ENCODE measurements at places on chromosomes 7 and 10. TPM values are rescaled to one million over a fixed set of nuclear protein-coding genes. Genes with fewer than 3 reads are reported as not detected.

SEPHS1 gene
- 48.2 TPM for polyA plus RNA-seq

SUGCT gene
- polyA plus RNA-seq, result 69.5 TPM

AKR1E2 gene
- 1.9 TPM for polyA plus RNA-seq

ARMH3 gene
- 25.3 TPM for polyA plus RNA-seq

DNA sequence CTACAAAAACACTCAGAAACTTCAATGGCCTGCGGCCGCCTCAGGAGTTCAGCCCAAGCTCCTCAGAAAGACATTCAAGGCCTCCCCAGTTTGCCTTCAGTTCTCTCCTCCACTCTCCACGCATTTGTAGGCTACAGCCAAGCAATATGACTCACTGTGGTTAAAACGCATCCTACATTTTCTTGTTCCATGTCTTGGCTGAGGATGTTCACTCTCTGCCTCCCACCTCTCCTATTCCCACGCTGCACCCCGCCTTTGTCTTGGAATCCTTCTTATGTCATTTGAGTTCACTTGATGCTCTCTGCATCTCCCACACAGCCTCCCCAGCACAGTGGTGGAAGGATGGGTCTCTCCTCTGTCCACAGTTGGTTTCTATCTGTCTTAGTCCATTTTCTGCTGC, 184.8 kb downstream of the NPSR1 start:
- no peaks in the 10 kb centered on the region for H3K36me3 ChIP-seq
- no peak overlapping the region for H3K4me3 ChIP-seq
- no peak overlapping the region for H3K27ac ChIP-seq
- peaks cover 3% of the 10 kb centered on the region for H3K4me1 ChIP-seq
- DNase-seq, result no peak
- H3K27me3 ChIP-seq, result no peaks in the 10 kb centered on the region

- no peaks in the 10 kb centered on the region for H3K36me3 ChIP-seq
- DNase-seq, result no peak
- H3K27ac ChIP-seq, result no peak overlapping the region
- H3K27me3 ChIP-seq, result no peaks in the 10 kb centered on the region
- no peaks in the 10 kb centered on the region for H3K4me1 ChIP-seq
These were observed 13.5 kb downstream of the CCM2 start for GRCh38 chr7:45013465-45013967.

GRCh38 chr7:139842401-139843210, 13.5 kb downstream of the TBXAS1 start:
- no peak overlapping the region for H3K27ac ChIP-seq
- no peaks in the 10 kb centered on the region for H3K36me3 ChIP-seq
- no peaks in the 10 kb centered on the region for H3K4me1 ChIP-seq

GRCh38 chr10:13346283-13347042, 1.6 kb downstream of the SEPHS1 start:
- peaks cover 10% of the 10 kb centered on the region for H3K4me1 ChIP-seq
- peak overlapping the region; percentile 87 for H3K4me3 ChIP-seq
- H3K36me3 ChIP-seq, result peaks cover 1% of the 10 kb centered on the region
- DNase-seq, result no peak
- H3K27me3 ChIP-seq, result peaks cover 7% of the 10 kb centered on the region

DNA sequence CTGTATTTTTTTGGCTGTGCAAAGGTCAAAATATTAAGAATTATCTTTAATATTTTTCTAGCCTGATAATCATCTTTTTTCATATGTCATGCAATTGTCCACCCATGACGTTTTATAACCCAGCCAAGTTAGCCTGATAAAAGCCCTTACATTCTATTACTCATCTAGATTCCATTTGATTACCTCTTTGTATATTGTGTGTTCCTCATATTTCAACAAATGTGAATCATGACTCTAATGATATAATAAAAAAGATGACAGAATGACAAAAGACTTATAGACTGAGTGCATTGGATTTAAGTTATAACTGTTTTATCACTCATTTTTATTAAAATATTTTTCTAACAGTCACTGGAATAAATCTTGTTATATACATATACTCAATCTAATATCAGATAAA, 1560.0 kb upstream of the LRRTM3 start:
- no peaks in the 10 kb centered on the region for H3K27me3 ChIP-seq
- H3K4me3 ChIP-seq, result no peak overlapping the region
- no peak for DNase-seq
- H3K27ac ChIP-seq, result no peak overlapping the region

- no peak for DNase-seq
- H3K36me3 ChIP-seq, result no peaks in the 10 kb centered on the region
- H3K4me3 ChIP-seq, result no peak overlapping the region
- H3K27ac ChIP-seq, result no peak overlapping the region
- peaks cover 7% of the 10 kb centered on the region for H3K27me3 ChIP-seq
These were observed 34.8 kb upstream of the DMBT1 start for GRCh38 chr10:122525788-122526187.

- no peaks in the 10 kb centered on the region for H3K27me3 ChIP-seq
- H3K4me1 ChIP-seq, result no peaks in the 10 kb centered on the region
- no peak overlapping the region for H3K4me3 ChIP-seq
- no peaks in the 10 kb centered on the region for H3K36me3 ChIP-seq
- no peak for DNase-seq
These were observed 1203.2 kb downstream of the SORCS3 start for GRCh38 chr10:105844241-105844640.

- no peak overlapping the region for H3K4me3 ChIP-seq
- no peaks in the 10 kb centered on the region for H3K36me3 ChIP-seq
- H3K27me3 ChIP-seq, result no peaks in the 10 kb centered on the region
- no peak for DNase-seq
- H3K4me1 ChIP-seq, result peaks cover 41% of the 10 kb centered on the region
- H3K27ac ChIP-seq, result no peak overlapping the region
These were observed 83.6 kb downstream of the CFAP58 start for GRCh38 chr10:104437226-104437625.

- no peak overlapping the region for H3K27ac ChIP-seq
- H3K4me1 ChIP-seq, result no peaks in the 10 kb centered on the region
- H3K27me3 ChIP-seq, result no peaks in the 10 kb centered on the region
- no peak for DNase-seq
These were observed 11.6 kb upstream of the ABHD11 start for GRCh38 chr7:73749931-73750776.

GRCh38 chr7:32042900-32043299, 27.3 kb downstream of the PDE1C start:
- DNase-seq, result no peak
- no peaks in the 10 kb centered on the region for H3K27me3 ChIP-seq
- H3K27ac ChIP-seq, result no peak overlapping the region
- no peaks in the 10 kb centered on the region for H3K4me1 ChIP-seq
- no peak overlapping the region for H3K4me3 ChIP-seq

- H3K27ac ChIP-seq, result no peak overlapping the region
- no peak for DNase-seq
- no peaks in the 10 kb centered on the region for H3K27me3 ChIP-seq
- H3K4me1 ChIP-seq, result peaks cover 3% of the 10 kb centered on the region
- no peaks in the 10 kb centered on the region for H3K36me3 ChIP-seq
These were observed 45.5 kb upstream of the RHOBTB1 start for GRCh38 chr10:60989400-60989876.

- H3K27me3 ChIP-seq, result no peaks in the 10 kb centered on the region
- DNase-seq, result no peak
- H3K4me3 ChIP-seq, result no peak overlapping the region
- H3K36me3 ChIP-seq, result no peaks in the 10 kb centered on the region
These were observed 5.7 kb downstream of the CYP17A1 start for GRCh38 chr10:102831322-102832071.

GRCh38 chr10:91908337-91909116, 759 bp downstream of the FGFBP3 start:
- H3K36me3 ChIP-seq, result no peaks in the 10 kb centered on the region
- no peak for DNase-seq
- no peaks in the 10 kb centered on the region for H3K27me3 ChIP-seq
- H3K4me3 ChIP-seq, result peak overlapping the region; percentile 74
- H3K27ac ChIP-seq, result no peak overlapping the region

DNA sequence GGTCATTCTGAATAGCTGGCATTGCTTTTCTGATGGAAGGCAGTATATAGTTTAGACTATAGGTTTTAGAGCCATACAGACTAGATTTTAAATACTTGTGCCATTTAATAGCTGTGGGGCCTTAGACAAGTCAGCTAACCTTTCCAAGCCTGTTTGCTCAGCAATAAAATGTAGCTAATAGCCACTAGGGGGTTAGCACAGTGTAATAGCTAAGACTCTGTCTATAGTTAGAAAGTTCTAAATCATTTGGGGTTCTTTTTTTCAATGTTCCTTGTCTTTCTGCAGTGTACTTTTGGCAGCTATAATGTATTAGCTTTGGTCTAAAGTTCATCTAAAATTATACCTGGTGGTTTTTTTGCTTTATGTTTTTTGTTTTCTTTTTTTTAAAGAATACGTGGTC, 7.5 kb upstream of the KIFBP start:
- no peak overlapping the region for H3K4me3 ChIP-seq
- H3K27ac ChIP-seq, result no peak overlapping the region
- no peaks in the 10 kb centered on the region for H3K4me1 ChIP-seq
- no peak for DNase-seq
- no peaks in the 10 kb centered on the region for H3K27me3 ChIP-seq
- peaks cover 28% of the 10 kb centered on the region for H3K36me3 ChIP-seq

DNA sequence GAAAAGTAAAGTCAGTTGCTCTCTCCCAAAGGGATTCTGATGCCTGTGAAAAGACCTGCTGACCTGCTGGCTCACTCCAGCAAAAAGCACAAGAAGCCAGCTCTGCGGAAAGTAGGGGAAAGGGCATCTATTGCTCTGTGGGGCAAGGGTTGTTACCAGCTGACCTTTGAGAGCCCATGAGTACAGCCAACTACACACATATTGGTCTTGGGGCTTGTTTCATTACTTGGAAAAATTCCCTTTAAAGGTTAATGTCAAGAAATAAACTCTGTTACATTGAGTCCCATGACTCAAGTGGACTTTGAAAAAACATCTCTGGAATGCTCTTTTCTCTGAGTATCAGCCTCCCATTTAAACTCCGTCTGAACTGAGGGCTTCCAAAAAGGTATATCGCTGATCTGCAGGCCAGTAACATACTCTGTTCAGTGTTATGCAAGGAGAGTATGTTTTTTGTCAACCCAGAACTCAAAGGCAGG, 53.2 kb downstream of the PANK1 start:
- DNase-seq, result no peak
- H3K4me1 ChIP-seq, result no peaks in the 10 kb centered on the region
- H3K27ac ChIP-seq, result no peak overlapping the region

DNA sequence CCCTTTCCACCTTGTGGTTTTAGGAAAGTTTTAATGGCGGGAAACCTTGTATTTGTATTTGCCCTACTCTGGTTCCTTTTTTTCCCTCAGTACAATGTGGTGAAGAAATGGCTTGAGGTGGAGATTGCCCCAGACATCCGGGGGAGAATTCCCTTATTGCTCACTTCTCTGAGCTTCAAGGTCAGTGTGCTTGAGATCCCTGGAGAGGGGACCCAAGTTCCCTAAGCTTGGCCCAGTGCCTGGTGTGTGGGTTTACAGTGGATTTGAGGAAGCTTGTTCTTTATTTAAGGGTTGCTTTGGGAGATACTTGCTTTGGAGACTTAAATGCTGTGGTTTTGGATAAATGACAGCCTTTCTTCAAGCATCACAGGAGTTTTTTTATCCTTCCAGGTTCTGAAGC, 18.3 kb downstream of the CALHM2 start:
- no peaks in the 10 kb centered on the region for H3K4me1 ChIP-seq
- DNase-seq, result no peak
- H3K4me3 ChIP-seq, result no peak overlapping the region
- H3K27ac ChIP-seq, result no peak overlapping the region
- H3K36me3 ChIP-seq, result peaks cover 52% of the 10 kb centered on the region

DNA sequence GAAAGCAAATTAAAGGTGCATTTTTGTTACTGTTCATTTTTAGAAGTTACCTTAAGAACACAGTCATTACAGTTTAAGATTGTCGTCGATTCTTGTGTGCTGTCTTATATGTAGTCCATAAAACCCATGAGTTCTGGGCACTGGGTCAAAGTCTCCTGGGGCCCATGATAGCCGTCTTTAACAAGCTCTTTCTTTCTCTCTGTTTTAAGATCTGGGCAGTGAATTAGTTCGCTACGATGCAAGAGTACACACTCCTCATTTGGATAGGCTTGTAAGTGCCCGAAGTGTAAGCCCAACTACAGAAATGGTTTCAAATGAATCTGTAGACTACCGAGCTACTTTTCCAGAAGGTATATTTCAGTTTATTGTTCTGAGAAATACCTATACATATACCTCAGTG, 90.7 kb upstream of the CAPZA2 start:
- peaks cover 47% of the 10 kb centered on the region for H3K36me3 ChIP-seq

DNA sequence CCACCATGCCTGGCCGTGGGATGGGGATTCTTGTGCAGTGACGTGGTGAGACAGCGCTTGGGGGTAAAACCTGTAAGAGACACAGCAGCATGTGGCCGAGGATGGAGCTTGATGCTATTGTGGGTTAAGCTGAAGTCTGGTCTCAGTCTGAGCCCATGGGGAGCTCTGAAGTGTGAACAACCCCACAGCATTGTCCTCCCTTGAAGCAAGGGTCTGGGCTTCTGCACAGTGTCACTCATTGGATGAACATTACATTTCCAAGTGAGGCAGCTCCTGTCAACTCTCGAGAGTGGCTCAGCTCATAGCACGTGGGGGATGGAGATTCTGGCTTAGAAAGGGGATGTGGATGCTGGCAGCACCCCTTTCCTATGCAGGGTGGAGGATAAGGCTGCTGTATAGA, 32.2 kb upstream of the ZNF438 start:
- no peak overlapping the region for H3K27ac ChIP-seq
- DNase-seq, result no peak
- H3K27me3 ChIP-seq, result no peaks in the 10 kb centered on the region
- peaks cover 2% of the 10 kb centered on the region for H3K4me1 ChIP-seq
- no peak overlapping the region for H3K4me3 ChIP-seq

DNA sequence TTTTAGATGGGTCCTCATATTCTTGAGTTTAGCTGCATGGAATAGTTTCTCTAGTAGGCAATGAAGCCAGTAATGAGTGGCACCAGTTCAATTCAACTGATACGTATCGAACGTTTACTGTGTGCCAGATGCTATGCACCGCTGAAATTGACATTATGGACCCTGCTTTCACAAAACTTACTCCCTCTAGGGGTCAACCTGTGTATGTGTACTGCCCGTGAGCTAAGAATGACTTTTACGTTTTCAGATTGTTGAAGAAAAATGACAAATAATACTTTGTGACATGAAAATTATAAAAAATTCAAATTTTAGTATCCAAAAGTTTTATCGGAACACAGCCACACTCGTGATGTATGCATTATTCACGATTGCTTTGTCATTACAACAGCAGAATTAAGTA, 95.5 kb downstream of the ZMYND11 start:
- H3K4me3 ChIP-seq, result no peak overlapping the region
- peaks cover 15% of the 10 kb centered on the region for H3K4me1 ChIP-seq
- H3K36me3 ChIP-seq, result no peaks in the 10 kb centered on the region
- H3K27me3 ChIP-seq, result no peaks in the 10 kb centered on the region

GRCh38 chr7:36762394-36762793, 38.1 kb upstream of the AOAH start:
- H3K27me3 ChIP-seq, result no peaks in the 10 kb centered on the region
- no peaks in the 10 kb centered on the region for H3K36me3 ChIP-seq
- no peaks in the 10 kb centered on the region for H3K4me1 ChIP-seq
- DNase-seq, result no peak
- H3K4me3 ChIP-seq, result no peak overlapping the region

All from keratinocyte (primary cell).